Ovary (tissue), 10 donors: ENCODE measurements at places on chromosomes 5 and 9. TPM values are rescaled to one million over a fixed set of nuclear protein-coding genes. Genes with fewer than 3 reads are reported as not detected.

The PIGO gene
- 17.9 TPM for total RNA-seq

The MSX2 gene
- total RNA-seq: 0.24 TPM

The CXCL14 gene
- total RNA-seq: 5.4 TPM

The WDR31 gene
- 3.4 TPM for total RNA-seq

The SPINK6 gene
- total RNA-seq: not detected
